Hematopoietic multipotent progenitor cell treated with erythropoietin and hydrocortisone succinate and interleukin-3 and kit ligand, for 8 days (in vitro differentiated cells): ENCODE measurements at places on chromosomes 13 and 19.

GRCh38 chr13:59873856-59874255, 289.9 kb downstream of the DIAPH3 start:
- no peak for DNase-seq

GRCh38 chr19:49437231-49437630, 4.1 kb downstream of the SLC17A7 start:
- no peak for DNase-seq

DNA sequence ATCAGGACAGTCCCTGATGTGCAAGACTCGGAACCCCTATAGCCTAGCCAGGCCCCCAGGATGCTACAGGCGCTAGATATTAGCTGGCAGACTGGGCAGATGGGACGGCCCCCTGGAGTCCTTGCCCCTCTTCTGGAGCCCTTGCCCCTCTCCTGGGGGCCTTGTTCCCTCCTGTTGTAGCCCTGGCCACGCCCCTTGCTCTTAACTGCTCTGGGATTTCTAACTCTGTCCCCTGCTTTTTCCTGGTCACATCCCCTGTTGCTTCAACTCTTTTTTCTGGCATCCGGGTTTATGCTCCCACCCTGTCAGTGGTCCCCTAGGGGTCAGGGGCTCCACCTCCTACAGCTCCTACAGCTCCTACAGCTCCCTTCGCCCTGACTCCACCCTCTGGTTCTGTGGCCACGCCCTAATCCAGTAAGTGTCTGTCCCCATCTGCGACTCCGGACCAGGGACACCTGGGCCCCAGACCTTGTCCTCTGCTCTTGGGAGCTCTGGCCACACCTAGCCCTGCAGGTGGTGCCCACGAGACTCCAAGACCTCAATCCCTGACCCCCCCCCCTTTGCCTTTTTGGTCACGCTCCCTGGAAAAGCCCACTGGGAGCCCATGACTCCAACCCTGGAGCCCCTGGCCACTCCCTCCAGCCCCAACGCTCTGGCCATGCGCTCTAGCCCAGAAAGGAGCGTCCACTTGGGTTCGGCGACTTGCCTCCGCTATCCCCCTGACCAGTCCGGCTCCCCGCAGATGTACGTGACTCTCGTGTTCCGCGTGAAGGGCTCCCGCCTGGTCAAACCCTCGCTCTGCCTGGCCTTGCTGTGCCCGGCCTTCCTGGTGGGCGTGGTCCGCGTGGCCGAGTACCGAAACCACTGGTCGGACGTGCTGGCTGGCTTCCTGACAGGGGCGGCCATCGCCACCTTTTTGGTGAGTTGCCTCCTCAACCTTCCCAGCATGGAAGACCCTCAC, 6.8 kb downstream of the PLPPR2 start:
- no peak for DNase-seq

GRCh38 chr13:59680429-59681024, 483.2 kb downstream of the DIAPH3 start:
- DNase-seq, result peak; percentile 53

DNA sequence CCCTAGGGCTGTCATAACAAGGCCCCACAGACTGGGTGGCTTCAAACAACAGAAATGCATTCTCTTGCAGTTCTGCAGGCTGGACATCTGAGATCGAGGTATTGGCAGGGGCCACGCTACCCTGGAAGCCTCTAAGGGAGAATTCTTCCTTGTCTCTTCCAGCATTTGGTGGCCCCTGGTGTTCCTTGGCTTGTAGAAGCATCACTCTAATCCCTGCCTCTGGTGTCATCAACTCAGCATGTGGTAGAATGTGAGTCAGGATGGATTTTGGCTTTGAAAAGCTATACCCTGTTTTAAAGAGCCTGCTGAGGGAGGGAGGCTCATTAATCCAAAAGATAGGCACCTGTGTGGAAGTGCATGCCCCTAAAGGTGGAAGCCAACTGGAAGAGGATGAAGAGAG, 7.9 kb upstream of the GGACT start:
- no peak for DNase-seq

GRCh38 chr13:41064493-41064892, 3.2 kb downstream of the WBP4 start:
- no peak for DNase-seq

DNA sequence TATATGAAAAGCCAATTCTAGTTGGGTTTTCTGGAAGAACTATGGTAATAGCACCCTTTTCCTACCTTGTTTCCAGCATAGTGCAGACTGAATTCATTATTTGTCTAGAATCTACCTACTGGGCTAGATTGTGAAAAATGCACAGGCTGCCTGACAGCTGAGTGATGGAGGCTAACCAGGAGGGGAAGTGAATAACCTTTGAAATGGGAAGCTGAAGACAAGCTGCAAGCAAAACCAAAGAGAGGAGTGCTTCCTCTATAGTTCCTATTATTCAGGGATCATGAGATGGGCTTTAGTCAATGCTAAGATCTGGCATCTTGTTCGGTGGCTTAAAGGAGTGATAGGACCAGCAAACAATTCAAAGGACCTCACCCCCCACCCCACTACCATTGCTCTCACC, 26.9 kb downstream of the MZT1 start:
- DNase-seq, result no peak

- DNase-seq, result peak; percentile 65
These were observed 1.1 kb upstream of the MED26 start for GRCh38 chr19:16628984-16629691.

DNA sequence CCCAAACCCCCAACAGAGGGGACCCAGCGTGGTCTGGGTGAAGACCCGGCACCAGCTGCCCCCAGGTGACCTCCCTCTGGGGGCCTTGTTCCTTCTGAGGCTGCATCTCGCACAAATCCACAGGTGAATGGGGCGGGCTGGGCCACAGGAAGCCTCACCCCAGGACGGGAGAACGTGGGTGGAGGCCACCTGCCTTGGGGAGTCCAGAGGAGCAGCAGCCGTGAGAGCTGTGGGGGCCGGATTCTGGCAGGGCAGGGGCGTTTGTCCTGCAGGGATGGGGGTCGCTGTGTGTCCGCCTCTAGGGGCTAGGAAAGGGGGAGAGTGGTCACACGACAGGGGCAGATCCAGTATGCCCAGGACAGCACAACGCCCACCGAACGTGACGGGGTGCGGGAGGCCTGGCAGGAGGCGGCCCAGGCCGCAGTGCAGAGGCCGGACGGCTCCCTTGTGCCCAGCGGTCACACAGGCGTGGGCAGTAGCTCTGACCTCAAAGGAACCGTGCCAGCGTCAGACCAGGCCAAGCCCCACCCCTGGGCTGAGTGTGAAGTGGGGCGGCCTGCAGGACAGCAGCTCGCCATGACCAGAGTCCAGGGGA, 6.7 kb downstream of the POLR2E start:
- DNase-seq, result no peak

GRCh38 chr13:37476874-37477273, 121.7 kb downstream of the POSTN start:
- DNase-seq, result no peak

GRCh38 chr19:12145348-12145747, 5.2 kb upstream of the ZNF20 start:
- no peak for DNase-seq

DNA sequence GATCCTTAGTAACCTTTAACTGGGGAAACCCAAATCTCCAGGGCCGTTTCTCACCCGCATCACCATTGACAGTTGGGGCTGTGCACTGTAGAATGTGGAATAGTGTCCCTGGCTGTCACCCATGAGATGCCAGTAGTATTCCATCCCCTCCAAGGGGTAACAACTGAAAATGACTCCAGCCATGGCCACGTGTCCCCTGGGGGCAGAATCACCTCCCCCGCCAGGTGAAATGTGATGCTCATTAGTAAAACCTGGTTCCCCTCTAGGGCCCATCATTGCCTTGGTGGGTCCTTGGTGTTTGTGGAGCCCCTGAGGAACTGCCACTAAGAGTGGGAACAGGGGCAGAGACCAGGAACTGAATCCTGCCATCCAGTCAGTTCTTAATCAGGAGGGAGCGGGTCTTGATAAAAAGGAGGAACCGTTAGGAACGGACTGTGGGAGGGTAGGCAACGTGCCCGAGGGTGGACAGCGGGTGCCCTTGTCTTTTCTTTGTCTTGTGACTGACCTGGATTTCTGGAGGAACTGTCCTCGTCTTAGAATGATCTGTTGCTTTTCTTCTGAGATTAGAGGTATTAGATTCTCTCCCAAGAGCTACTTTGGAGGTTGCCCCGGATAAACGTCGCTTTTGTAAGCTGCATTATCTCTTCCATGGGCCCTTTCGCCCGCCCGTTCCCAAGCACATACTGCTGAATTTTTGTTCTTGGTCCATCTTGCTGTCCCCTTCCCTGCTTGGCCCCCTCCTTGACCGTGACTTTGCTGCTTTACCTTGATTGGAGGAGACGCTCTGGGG, 3.5 kb downstream of the MYO9B start:
- no peak for DNase-seq

GRCh38 chr13:44017756-44018309, 138.1 kb downstream of the LACC1 start:
- DNase-seq, result no peak

- no peak for DNase-seq
These were observed 533 bp upstream of the DCAF15 start for GRCh38 chr19:13951799-13952153.

GRCh38 chr19:47124937-47125668, 5.5 kb upstream of the SAE1 start:
- peak; percentile 82 for DNase-seq

DNA sequence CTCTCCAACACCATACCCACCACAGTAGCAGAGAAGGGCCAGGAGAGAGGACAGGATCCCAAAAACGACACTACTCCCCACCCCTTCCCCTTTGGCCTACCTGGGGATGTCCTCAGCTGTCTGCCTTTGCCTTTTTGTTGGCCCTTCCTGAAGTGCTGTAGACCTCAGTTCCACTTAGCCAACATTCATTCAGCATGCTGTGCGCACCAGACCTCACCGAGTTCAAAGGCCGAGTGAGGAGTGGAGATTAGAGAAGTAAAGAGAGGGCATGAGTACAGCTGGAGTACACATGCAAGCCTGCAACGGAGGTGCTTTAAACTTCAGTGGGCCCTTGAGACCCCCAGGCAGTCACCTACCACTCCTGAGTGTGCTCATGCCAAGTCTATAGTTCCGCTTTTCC, 99.0 kb downstream of the TEX26 start:
- no peak for DNase-seq

GRCh38 chr13:72463561-72463960, 263.9 kb downstream of the MZT1 start:
- no peak for DNase-seq

DNA sequence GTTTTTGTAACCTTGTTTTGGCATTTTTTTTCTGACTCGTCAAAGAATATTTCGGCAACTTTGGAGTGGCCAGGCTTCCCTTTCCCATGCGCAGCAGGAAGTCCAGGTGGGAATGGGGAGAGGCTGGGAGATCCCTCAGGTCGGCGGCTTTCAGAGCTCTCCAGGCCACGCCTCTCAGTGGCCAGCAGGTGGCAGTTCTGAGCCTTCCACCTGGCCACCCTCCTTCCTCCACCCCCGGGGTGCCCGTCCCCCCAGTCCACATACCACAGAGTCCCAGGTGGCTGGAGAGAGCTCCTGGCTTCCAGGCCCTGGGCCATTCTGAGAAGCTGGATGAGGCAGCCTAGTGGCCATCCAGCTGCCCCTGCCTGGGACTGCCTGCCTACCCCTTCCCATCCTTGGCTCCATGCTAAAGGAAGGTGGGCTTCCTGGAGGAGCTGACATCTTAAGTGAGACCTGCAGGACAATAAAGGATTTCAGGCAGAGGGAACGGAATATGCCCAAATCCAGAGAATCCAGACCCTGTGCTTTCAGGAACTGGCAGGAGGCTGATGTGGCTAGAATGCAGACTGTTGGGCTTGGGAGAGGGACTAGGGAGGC, 46.3 kb downstream of the CCNE1 start:
- DNase-seq, result peak; percentile 33

GRCh38 chr19:56477429-56478338, 539 bp upstream of the ZNF667 start:
- peak; percentile 82 for DNase-seq

DNA sequence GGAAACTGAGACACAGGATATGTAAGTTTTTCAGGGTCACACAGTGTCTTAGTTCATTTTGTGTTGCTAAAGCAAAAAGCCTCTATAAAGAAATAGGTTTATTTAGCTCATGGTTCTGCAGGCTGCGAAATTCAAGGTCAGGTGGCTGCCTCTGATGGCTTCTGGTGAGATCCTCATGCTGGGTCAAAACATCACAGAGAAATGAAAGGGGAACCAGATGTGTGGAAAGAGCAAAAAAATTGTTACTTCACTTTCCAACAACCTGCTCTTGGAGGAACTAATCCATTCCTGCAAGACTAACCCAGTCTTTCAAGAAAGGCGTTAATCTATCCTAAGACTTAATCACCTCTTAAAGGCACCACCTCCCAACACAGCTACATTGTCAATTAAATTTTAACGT, 64.2 kb upstream of the UBL3 start:
- no peak for DNase-seq

DNA sequence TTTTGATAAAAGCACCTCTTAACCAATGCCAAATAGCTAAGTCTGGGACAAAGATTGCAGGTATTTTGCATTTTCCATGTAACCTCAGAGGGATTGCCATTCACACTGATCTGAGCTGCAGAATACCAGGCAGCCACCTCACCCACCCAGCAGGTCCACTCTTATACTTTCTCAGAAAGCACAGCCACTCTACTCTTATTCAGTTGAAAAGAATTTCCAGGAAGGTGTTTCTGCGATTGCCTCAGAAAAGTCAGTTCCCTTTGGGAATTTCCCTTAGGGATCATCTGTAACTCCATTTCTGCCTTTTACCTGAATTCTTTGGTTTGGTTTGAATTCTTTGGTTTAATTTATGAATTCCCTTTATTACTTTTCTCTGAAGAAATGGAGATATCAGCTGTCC, 904 bp upstream of the ALOX5AP start:
- no peak for DNase-seq

GRCh38 chr13:48009284-48009683, 8.2 kb upstream of the SUCLA2 start:
- no peak for DNase-seq

DNA sequence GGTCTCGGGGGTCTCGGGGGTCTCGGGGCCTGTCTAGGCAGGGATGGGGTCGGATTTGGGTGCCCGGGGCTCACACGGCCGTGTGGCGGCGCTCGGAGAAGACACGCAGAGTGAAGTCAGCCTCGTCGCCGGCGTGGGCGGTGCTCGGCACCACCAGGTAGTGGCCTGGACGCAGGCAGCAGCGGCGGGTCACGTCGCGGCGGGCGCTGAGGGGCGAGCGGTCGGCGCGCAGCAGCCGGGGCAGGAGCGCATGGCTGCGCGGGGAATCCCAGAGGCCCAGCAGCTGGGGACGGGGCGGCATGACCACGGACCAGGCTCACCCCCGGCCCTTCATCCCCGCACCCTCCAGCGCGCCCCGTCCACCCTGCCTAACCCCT, 8.2 kb downstream of the CAPN12 start:
- peak; percentile 43 for DNase-seq

GRCh38 chr13:112487127-112487517, 100.8 kb downstream of the TUBGCP3 start:
- no peak for DNase-seq
